ENCODE measurements at places on chromosomes 11 and 22.

- DNase-seq: no peak
Observed at GRCh38 chr22:28357193-28357592, 322.4 kb downstream of the TTC28 start.

DNA sequence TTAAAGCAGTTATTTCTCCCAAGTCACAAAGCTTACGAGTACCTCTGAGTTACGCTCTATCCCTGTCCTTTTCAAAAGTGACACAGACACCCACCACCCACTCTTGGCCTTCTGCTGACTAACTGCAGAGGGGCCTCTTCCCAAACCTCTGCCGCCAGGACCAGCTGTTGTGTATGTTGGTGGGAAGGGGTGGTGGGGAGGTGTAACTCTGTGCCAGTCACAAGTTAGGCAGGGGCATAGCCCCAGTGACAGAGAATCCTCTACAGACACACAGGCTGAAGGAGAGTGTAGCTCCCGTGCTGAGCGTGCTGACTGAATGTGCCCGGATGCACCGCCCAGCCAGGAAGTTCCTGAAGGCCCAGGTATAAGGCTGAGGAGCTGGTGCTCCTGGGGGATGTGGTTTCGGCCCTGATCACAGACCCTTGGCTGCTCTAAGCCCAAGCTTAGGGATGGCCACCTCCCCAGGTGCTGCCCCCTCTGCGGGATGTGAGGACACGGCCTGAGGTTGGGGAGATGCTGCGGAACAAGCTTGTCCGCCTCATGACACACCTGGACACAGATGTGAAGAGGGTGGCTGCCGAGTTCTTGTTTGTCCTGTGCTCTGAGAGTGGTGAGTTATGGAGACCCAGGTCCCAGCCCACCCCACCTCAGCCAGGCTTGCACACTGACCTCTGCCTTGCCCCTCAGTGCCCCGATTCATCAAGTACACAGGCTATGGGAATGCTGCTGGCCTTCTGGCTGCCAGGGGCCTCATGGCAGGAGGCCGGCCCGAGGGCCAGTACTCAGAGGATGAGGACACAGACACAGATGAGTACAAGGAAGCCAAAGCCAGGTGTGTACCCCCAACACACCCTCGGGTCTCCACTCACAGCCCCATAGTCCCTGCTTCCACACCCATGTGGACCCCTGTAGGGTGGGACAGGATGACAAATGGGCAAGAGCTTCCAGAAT lies 4.9 kb downstream of the RIC8A start:
- DNase-seq: no peak

GRCh38 chr22:47092896-47093311 lies 330.5 kb downstream of the TBC1D22A start:
- DNase-seq: no peak

- DNase-seq: no peak
Observed at GRCh38 chr11:13834463-13834862, 128.1 kb upstream of the SPON1 start.

Data from LNCaP clone FGC (cell line).